ENCODE measurements at places on chromosomes 2 and 18.

GRCh38 chr2:171523088-171524017 is 1.1 kb downstream of the CYBRD1 start:
- peak; percentile 72 for DNase-seq

DNA sequence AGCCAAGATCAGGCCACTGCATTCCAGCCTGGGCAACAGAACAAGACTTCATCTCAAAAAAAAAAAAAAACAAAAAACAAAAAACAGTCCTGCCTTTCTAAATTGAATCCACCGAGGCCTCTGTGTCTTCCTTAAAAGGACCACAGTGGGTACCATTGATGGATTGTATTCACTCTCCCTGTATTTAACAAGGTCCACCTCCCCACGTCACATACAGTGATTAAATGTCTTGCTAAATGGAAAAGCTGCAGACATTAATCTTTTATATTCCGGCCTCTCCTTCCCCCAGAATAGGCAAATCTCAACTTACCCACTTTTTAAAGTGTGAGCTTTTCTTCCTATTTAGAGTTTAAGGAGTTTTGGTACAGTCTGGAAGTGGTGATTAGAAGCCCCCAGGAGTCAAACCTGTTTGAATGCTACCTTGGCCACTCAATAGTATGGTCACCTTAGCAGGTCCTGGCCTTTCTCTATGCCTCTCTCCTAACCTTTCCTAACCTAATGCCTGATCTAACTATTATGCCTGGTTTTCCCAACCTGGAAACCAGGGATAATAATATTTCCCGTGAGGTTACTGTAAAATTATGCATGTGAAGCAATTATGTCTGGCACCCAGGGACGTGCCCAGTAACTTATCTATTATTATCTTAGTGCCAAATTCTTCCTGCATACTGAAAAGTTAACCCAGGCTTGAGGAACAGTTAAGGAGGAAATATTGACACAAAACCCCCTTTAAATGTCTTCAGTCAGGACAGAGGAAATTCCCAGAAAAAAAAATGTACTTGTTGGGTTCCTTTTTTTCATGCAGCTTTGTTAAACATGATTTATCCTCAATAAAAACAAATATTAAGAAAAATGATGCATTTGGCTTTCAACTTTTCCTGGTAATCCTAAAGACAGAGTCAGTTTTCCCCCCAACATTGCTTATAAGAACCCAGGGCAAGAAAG is 3.1 kb downstream of the NFE2L2 start:
- no peak for DNase-seq

DNA sequence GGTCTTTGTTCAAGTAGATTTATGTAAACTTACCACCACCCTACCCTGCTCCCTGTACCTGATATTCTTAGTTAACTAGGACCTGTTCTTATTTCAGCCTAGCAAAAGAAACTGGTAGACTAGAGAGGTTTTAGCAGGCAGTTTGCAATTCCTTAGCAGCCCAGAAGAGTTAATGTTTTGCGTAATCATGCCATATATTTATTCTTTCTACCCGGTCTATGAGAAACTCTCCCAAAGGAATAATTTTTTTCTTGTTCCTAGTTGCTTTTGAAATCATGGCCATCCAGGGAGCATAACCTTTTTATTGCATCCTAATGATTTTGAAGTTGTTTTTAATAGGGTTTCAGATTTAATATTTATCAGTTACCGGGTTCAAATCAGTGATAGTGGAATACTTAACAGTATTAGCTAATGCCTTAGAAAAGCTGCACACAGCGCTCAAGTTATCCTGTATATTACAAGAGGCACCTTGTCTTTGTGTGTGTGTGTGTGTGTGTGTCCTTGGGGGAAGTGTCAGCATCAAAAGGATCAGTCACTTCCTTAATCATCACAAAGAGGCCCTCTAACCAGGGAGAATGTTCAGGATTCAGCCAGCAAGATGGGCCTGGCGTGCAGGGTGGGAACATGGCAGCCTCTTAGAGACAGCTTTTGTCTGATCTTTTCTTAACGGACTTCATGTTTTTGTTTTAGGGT is 52.9 kb downstream of the CABLES1 start:
- no peak for DNase-seq

- no peak for DNase-seq
Observed at GRCh38 chr18:8825273-8825672, 119.9 kb downstream of the MTCL1 start.
